ENCODE measurements at places on chromosomes 16 and 17.

GRCh38 chr16:3306078-3306477 lies 781 bp downstream of the ZNF75A start:
- no peak for DNase-seq

DNA sequence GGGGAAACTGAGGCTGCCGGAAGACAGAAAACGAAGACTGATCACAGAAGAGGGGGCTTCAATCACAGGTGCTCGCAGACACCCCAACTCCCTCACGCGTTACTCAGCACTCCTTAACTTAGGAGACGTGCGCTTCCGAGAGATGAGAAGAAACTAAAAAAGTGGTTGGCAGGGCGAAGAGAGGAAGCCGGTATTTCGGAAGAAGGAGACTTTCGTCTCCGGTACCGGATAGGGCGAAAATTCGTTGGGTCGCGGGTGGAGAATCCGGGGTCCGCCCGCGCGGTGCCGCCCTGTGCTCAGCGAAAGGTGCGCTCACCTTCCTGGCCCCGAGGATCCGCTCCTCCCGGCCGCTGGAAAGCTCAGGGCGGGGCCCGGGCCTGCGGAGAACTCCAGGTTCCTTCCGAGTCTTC lies 917 bp upstream of the TBX2 start:
- no peak for DNase-seq

DNA sequence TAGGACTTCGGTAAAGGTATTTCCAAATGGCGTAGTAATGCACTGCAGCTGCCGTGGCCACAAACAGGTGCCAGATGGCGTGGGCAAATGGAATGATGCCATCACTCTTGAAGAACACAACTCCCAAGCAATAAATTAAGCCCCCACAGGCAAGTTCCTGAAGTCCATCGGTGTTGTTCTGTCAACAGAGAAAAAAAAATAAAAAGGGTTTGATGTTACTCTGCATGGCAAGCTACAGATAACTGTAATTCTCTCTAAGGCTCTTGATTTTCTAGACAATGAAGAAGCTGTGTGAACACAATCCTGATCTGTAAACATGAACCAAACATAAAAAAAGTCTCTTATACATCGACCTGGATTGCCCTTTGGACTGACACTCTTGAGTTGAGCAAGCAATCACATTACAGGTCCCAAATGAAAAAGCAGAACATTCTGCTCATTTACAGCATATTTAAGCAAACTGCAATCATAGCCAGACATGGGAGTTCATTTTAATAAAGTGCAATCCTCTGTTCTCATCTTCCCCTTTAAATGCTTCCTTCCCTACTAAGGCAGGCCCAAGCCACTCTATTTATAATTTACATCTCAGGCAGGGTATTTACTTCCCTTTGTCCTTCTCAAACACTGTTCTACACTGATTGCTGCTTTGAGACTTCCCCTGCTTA lies 27.1 kb downstream of the MMD start:
- DNase-seq: peak; percentile 74

DNA sequence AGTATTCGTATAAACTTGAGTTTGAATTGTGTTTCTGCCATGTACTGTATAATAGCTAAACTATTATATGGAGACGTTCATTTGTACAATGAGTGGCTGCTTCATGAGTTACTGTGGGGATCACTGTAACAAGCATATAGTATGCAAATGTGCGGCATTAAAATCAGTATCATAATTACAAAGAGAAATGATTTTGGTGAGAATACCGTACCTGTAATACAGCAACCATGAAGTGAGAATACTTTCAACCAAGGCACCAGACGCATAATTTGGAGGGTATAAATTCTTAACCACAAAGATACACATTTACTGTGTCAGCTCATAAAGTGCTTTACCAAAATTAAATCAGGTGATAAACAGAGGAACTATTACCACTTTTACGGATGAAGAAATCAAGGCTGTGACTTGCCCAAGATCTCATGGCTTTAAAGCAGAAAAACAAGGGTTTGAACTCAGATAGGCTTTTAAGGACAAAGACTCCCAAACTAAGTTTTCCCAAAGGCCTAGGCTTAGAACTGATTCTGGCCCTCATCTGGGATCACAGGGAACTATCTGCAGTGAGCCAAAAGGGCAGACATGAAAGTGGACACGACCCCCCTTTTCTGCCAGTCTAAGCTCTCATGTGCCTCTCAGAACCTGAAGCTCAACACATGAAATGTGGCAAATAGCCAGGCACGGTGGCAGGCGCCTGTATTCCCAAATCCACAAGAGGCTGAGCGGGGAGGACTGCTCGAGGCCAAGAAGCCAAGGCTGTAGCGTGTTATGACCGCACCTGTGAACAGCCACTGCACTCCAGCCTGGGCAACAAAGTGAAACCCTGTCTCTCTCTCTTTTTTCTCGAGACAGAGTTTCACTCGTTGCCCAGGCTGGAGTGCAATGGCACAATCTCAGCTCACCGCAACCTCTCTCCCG lies 6.4 kb downstream of the RPS15A start:
- no peak for DNase-seq

- DNase-seq: no peak
These were observed 420.1 kb downstream of the HS3ST4 start for GRCh38 chr16:26111900-26112299.

- no peak for DNase-seq
These were observed 115.1 kb downstream of the ABCA8 start for GRCh38 chr17:68840073-68840472.

GRCh38 chr17:40112191-40112711 lies 9.5 kb upstream of the MSL1 start:
- DNase-seq: no peak
